Thoracic aorta (tissue), 2 donors: ENCODE measurements at places on chromosomes 13 and 19. TPM values are rescaled to one million over a fixed set of nuclear protein-coding genes. Genes with fewer than 3 reads are reported as not detected.

GRCh38 chr19:45578861-45579260, 5.7 kb downstream of the OPA3 start:
- no peaks in the 10 kb centered on the region for H3K27me3 ChIP-seq
- peaks cover 5% of the 10 kb centered on the region for H3K4me1 ChIP-seq
- H3K36me3 ChIP-seq, result no peaks in the 10 kb centered on the region
- no peak for DNase-seq
- H3K4me3 ChIP-seq, result no peak overlapping the region
- no peak overlapping the region for H3K27ac ChIP-seq

DNA sequence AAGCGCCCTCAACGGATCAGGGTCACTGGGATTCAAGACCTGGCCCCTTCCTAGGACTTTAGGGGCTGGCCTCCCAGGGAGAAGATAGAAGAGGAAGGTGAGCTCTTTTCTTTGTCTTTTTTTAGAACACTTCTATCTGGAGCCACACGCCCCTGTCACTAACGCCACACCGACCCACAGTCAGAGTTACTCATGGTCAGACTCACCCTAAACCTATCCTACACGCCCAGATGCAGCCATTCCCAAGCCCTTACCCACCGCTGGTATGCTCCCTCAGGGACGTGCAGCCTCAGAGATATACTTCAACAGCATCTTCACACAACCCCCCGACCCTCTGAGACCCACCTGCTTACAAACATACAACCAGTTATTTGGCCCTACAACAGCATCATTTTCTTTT, 29.9 kb upstream of the MUC16 start:
- no peaks in the 10 kb centered on the region for H3K4me1 ChIP-seq
- H3K27me3 ChIP-seq, result no peaks in the 10 kb centered on the region
- no peaks in the 10 kb centered on the region for H3K36me3 ChIP-seq
- H3K4me3 ChIP-seq, result no peak overlapping the region

DNA sequence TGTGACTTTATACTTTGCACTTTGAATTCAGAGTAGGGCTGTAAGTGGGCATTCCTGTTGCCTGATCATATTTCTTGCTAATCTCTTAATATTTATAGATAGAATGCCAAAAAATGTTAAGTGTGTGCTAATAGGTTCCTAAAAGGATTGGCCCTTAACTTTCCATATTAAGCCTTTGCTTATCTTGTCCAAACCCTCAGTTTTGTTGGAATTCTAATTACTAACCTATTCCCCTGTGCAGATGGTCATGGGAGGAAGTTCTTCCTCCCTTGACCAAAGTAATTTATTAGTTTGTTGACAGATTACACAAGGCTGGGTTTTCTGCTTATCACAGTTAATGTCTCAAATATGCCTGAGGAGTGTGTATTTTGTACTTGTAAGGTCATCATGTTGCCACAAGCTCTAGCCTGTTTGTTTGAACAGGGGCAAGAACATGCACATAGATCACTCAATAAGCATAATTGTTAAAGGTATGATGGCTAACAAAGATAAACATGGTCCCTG, 541.1 kb upstream of the SPRY2 start:
- H3K4me3 ChIP-seq, result no peak overlapping the region
- H3K4me1 ChIP-seq, result no peaks in the 10 kb centered on the region
- DNase-seq, result no peak

DNA sequence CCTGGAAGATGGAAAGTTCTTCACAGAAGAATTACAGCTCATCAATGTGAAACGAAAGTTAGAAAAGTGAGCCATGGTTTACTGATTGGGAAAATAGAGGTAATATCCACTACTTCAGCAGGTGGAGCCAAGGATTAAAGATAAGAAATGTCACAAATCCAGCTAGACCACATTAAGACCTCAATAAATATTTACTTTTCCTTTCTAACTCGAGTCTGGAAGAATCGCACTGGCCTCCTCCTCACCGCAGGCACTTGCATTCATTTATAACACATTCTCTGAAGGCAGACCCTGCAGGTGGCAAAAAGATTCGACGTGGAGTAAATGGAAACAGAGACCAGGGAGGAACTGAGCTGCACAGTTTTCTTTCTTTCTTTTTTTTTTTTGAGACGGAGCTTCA, 7.4 kb downstream of the SLC35E1 start:
- H3K27me3 ChIP-seq, result no peaks in the 10 kb centered on the region
- no peaks in the 10 kb centered on the region for H3K4me1 ChIP-seq
- peaks cover 23% of the 10 kb centered on the region for H3K36me3 ChIP-seq
- H3K4me3 ChIP-seq, result no peak overlapping the region
- no peak for DNase-seq

The ZNF552 gene
- 23.9 TPM for total RNA-seq

The FCHO1 gene
- 8.9 TPM for total RNA-seq
